NCI-H1048 (cell line): ENCODE measurements at places on chromosomes 16 and 17.

DNA sequence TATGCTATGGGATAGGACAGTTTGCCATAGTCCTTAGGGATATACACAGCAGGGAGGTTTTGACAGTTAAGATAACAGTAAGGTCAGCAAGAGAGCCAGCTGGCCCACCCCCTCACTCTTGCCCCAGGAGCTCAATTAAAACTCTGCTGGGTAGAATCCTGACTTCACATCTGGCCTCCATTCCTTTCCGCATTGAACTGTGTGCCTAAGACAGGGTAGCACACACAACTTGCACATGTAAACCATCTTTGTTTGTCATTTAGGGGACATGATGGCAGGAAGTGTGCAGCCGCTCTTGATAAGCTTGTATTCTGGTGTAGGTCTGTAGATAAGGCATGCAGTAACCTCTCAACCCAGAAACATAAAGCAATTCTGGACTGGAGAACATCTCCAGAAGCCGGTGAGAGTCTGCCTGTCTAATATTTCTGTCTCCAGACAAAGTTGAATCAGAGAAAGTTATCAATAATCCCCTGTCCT, 5.2 kb downstream of the MINK1 start:
- DNase-seq: no peak

GRCh38 chr17:4919511-4920047, 12.5 kb upstream of the GP1BA start:
- DNase-seq: no peak

GRCh38 chr16:23901178-23902033, 65.6 kb downstream of the PRKCB start:
- DNase-seq: no peak

GRCh38 chr17:81179861-81180260, 13.8 kb upstream of the AATK start:
- DNase-seq: no peak

DNA sequence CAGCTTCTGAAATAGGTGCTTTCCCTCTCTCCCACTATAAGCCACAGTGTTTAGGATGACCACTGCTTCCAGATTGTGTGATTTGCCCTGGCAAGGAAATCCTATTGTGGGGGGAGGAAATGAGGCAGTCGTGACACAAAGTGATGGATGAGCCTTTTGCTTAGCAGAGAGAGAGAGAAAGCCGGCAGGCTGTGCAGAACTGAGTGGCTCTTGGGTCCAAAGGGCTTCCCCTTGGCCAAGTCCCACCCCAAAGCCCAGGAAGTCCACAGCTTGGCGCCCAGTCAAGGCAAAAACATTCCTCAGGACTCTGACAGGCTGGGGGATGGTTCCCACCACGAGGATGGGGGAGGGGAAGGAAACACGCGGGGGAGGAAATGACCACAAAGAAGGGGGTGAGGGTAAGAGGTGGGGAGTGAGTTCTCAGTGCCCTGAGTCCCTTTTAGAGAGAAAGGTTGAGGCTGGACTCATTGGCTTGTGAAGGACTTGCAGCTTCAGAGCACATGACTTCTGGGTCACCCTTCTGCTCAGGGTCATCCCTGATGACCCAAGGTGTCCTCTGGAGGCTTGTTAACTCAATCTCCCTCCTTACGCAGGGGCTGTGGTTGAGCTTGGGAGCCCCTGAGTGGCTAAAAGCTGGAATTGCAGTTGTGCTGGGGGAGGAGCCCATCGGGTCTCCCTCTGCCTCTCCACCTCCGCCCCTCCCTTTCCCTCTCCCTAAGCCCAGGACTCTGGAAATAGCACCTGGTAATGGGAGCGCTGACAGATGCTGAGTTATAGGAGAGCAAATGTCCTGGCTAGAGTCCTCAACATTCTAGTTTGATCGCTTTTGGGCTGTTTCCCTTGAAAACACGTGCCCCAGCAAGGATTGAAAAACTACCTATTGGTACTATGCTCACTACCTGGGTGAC, 10.3 kb upstream of the MSL1 start:
- peak; percentile 34 for DNase-seq

GRCh38 chr17:6675201-6675825, 23.8 kb downstream of the C17orf100 start:
- DNase-seq: no peak

DNA sequence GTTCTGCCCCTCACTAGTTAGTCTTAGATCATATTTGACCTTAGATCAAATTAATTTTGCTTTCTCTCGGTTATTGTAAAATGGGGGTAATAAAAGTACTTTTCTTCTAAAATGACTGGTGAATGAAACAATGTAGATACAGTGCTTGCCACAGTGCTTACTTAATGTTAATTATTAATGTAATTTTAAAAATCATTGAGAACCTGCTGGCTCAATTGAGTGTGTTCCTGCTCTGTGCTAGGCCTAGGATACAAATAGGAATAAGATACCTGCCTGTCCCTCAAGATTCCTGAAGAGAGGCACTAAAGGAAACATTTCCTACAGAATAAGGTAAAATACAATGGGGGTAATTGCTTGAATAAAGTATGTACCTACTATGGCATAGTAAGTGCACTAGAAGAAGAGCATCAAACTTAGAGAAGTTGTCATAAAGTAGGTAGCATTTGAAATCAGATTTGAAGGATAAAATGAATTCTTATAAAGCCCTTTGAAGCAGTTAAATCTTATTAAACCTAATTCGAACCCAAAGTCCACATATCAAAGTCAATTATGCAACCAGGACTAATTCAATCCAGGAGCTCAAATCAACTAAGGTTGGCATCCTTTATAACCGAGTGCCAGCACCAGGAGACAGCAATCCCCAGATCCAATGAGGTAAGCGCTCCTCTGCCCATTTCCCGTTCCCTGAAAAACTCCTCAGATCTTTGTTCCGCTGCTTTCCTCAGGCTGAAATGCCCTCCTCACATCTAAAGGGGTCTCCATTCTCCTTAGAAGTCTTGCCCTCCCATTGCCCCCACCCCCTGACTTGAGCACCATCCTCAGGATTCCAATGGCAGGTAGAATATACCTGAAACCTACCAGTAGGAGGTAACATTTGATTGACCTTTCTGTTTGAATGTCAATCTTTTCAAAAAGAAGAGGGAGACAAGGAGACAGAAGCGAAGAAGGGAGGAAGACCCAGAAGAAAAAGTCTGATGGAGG, 2.4 kb upstream of the MED13 start:
- DNase-seq: no peak

- DNase-seq: no peak
Observed at GRCh38 chr16:85329059-85329812, 217.0 kb upstream of the CIBAR2 start.

DNA sequence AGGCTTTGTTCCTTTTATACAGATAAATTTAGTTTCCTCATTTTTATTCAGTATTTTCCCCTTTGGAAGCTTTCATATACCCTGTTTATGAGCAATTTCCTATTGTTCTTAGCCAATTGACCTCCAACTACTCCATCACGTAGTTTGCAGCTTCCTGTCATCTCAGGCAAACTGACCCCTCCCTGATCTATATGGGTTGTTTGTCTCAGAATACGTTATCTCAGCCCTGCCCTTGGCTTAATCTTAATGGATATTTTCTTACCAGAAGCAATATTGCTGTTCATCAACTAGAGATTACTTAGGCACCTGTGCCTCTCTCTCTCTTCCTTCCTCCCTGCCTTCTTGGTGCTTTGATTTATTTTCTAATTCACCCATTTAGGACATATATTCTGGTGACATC, 81.2 kb downstream of the ZNF18 start:
- no peak for DNase-seq

DNA sequence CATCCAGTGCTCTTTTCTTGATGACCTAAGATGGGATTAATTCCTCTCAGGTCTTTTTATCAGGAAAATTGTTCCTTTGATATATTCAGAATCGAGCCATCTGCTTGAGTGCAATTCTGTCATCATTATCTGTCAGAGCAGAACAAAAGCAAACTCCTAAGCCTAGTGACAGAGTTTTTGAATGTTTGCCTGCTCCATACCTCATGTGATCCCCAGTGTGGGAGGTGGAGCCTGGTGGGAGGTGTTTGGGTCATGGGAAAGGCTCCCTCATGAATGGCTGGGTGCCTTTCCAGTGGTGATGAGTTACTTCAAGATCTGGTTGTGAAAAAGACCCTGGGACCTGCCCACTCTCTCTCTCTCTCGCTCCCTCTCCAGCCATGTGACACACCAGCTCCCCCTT, 628.2 kb downstream of the CDH11 start:
- DNase-seq: no peak
